EH (cell line): ENCODE measurements at places on chromosomes 6 and 20.

DNA sequence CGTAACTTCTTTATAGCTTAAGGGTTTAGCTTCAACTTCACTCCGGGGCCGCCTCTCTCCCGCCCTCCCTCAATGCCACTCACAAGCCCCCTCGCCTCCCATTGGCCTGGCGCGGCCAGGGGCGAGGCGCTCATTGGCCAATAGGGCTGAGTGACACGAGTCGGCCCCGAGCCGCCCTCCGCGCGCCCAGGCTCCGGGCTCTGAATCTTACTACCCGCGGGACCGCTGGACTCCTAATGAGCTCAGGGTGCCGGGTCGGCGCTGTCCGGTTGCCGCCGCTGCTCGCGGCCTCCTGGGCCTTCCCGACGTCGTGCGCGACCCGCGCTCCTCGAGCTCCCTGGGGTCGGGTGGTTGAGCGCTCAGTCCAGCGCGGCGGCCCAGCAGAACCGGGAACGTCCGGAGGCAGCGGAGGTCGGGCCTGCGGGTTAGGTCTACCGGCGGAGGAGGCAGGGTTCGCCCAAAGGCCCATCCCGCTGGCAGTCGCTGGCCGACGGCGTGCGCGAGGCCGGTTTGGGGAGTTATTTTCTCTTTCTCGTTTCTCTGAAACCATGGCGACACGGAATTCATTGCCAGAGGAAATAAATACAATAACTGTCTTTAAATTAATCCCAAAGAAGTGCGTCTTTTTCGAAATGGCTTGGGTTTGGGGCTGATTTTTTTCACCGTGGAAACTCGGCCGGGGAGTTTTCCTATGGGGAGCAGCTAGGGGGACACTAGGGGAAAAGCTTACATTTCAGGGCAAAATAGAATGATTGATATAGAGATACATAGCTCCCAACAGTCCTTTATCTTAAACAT lies at the start of gene SIM1:
Gene SIM1, minus strand, starts transcription at position 19 of the 798 bp plus-strand sequence. CDS start 1,453 bp downstream, outside the sequence.
- peak; percentile 98 for DNase-seq

- peak; percentile 81 for DNase-seq
These were observed 118.8 kb upstream of the ARID1B start for GRCh38 chr6:156658186-156658965.

DNA sequence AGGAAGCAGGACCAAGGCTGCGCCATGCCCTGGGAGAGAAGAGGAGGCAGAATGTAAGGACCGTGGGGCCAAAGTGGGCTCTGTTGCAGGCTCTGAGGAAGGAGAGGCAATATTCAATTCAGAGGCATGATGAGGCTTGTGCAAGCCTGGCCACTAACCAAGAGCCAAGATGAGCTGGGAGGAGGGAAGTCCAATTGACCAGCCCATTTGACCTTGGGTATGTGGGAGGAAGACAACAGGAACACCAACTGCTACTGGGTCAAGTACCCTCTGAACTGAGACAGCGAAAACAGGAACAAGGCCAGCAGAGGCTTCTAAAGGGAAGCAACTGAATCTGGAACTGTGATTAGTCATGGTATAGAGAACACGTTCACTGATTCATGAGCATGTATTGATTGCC lies 779.6 kb downstream of the MAFB start:
- no peak for DNase-seq

GRCh38 chr6:22883061-22883717 lies 313.8 kb downstream of the HDGFL1 start:
- DNase-seq: no peak

DNA sequence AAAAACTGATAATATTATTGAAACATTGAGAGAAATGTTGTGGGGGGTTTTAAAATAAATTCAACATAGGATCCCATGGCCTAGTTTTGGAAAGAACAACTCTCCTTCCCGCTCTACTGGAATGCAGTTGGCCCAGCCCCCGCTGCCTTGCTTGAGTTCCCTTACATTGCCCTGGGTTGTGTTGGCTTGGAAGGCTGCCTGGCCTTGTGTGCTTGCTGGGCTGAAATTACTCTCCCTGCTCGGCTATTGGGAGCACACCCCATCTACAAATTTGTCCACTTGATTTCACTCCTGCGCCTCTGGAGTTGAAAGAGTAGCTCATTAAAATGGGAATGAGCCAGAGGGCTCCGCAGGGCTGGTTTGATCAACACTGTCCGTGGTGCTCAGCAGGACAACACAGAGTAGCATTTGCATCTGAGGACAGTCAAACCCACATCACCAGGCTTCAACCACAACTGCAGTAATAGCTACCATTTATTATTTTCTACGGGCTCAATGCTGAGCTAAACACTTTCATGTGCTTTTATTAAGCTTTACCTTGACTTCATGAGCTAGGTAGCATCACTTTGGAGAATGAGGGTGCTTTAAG lies 35.2 kb downstream of the DOK5 start:
- no peak for DNase-seq

DNA sequence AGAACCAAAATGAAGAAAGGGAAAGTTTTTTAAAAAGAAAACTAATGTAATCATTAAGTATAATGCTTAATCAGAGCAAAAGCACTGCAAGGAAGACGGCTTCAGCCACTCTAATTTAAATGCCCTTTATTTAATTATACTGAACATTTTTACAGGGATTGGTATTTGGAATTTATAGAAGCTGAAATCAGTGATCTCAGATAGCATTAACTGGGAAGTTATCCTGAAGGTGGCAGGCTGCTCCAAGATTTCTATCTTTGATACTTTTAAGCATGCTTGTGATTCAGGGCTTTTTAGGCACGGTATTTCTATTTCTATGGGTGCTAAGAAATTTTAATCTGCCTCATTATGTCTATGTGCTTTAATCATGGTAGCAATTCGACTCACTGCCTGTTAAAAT lies 1.3 kb upstream of the NDUFAF4 start:
- peak; percentile 60 for DNase-seq

GRCh38 chr20:39758876-39759275 lies 796.7 kb downstream of the DHX35 start:
- no peak for DNase-seq

DNA sequence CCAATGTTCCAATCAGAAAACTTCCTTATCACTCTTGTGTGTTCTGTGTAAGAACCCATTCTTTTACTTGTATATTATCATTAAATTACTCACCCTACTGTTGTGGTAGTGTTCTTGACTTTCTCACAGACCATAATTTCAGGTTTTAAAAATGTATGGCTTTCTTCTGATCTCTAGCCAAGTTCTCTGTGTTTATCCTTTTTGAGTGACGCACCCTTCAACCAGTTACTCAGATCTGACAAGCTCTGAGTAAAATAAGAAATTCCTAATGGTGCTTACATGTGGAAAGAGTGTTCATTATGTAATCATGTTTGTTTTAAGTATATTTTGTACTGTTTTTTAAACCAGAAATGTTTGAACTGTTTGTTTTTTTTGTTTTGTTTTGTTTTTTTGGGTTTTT lies 11.0 kb downstream of the TBPL1 start:
- peak; percentile 89 for DNase-seq

DNA sequence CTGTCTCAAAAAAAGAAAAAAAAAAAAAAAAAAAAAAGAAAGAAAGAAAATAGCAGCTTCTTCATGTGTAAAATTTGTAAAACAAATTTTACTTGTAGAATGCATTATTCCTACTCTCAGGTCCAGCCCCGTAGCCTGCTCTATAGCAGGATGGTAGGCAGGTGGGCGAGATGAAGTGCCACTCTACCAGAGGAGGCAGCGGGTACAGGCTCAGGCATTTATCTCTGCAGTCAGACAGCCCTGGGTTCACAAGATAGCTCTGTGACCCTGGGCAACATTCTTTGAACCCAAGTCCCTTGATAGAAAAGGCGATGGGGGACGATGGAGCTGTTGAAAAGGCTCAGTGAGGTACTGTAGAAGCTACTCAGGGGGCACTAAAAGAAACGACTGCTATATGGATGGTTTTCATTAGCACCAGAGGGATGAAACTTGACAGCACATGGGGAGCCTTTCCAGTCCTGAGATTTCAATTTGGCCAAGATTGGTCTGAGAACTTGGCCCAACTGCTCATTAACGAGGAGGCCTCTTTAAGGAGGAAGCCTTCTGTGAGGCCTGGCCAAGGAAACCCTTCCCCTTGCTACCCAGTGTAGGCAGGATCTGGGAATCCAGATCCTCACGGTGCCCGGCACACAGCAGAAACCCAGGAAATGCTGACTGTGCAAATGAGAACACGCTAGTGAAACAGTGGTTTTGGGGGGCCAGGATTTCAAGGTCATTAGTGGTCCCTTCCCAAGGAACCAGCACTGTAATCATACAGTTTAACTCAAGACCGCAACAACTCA lies 63.1 kb downstream of the MYH7B start:
- DNase-seq: no peak

GRCh38 chr6:12356983-12357972 lies 67.1 kb downstream of the EDN1 start:
- peak; percentile 29 for DNase-seq

- DNase-seq: no peak
These were observed 358.5 kb downstream of the ZFAND3 start for GRCh38 chr6:38177882-38178583.

DNA sequence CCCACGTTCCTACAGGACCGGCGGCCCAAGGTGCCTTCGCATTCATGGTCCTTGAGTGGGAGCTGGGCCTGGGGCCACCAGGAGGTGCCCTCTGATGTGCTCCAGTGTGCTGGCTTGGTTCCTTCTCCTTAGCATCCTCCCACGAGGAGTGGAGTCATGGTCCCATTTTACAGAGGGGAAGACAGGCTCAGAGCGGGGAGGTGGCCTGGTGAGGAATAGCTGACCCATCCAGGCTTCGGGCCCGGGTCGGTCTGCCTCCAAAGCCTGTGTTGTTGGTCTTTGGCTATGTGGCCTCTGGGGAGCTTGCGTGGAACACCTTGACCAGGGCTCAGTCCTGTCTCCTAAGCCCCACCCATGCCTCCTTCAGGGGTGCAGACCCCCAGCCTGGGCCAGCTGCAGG lies 22.8 kb downstream of the RBM38 start:
- no peak for DNase-seq

DNA sequence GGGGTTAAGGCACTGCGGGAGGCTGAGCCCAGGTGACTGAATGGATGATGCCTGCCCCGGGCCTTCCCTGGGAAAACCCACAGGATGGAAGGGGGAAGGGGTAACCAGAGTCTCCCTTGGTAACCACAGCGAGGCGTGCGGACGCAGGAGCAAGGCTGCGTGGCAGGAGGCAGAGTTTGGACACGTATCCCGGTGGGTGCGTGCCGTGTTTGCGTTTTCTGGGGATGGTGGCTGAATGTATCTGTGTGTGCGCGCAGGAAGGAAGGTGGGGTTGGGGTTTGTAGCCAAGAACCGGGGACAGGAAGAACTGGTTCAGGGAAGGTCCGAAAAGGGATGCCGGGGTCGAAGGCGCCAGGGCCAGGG lies 1.8 kb downstream of the MDGA1 start:
- peak; percentile 49 for DNase-seq

DNA sequence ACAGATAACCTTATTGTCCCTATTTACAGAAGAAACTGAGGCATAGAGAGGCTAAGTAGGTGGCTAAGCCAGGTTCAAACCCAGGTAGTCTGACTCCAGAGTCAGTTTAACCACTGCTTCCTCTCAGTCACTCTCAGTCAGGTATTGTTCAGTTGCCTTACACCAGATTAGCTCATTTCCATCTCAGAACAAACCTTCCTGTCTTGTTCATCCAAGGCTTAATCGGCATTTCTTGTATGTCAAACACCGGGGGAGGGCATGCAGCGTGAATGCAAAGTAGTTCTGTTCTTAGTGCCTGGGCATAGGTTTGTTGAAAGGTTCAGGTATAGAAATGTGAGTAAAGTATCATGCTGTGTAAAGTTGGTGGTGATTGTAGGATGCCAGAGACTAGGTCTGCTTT lies 51.7 kb downstream of the CTNNBL1 start:
- DNase-seq: no peak

GRCh38 chr6:31666337-31666965 lies 571 bp downstream of the CSNK2B start:
- DNase-seq: peak; percentile 34

DNA sequence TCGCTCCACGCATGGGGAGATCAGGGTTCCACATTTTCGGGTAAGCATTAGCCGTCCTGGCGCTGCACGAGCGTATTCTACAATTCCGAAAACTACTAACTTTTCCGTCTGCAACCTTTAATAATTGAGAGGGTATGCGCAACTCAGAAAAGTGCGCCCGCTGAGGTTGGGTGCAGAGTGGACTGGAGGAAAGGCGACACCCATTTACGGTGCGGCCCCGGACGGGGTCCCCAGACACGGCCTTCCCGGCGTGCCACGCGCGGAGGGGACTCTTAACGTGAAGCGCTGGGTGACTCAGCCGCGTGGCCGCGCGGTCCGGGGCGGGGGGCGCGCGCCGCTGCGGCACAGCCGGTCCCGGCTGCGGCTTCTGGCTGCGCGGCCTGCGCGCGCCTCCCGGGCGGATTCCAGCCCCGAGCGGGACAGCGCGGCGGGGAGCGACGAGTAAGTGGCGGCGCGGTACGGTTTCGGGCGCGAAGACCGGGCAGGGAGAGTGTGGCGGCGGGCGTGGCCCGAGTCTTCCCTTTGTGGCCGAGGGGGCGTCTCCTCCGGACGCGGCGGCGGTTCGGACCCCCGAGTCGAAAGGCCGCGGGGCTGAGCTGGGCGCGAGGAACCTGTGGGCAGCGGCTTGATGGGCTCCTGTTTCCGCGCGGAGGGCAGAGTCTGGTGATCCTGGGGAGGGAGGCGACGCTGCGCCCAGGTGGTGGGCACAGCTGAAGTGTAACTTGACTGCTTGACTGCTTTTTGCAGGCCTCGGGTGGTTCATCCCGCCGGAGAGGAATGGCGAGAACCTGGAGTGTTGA lies at the start of the genes KCTD20 and PXT1:
Gene KCTD20, plus strand, starts transcription at position 330 of the 800 bp plus-strand sequence. CDS start 27,098 bp downstream, outside the sequence.
Gene PXT1, minus strand, starts transcription at position 184 of the 800 bp plus-strand sequence. CDS start 16,772 bp downstream, outside the sequence.
- DNase-seq: peak; percentile 87

DNA sequence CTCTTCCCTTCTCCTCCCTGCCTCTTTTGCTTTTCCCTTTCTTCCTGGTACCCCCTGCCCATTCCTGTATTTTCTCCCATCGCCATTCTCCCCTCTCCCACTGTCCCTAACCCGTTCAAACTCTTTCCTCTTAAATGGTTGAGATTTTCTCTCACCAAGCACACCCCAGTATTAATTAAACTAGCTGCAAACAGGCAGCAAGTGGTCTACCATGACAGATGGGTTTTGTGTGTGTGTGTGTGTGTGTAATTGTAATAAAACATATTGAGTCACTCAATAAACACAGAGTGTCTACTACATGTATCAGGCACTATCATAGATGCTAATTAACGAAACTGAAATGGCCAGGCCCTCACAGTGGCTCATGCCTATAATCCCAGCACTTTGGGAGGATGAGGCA lies 6.7 kb downstream of the RAET1E start:
- DNase-seq: no peak

- no peak for DNase-seq
These were observed 5.3 kb downstream of the PTK6 start for GRCh38 chr20:63531686-63532448.

- DNase-seq: peak; percentile 60
These were observed 121.6 kb downstream of the ADAT2 start for GRCh38 chr6:143328876-143329275.

- peak; percentile 33 for DNase-seq
These were observed 11.4 kb downstream of the COMMD7 start for GRCh38 chr20:32731882-32732266.

- peak; percentile 87 for DNase-seq
These were observed 869.9 kb downstream of the KIF16B start for GRCh38 chr20:15703171-15703911.

- no peak for DNase-seq
These were observed 815.7 kb downstream of the QKI start for GRCh38 chr6:164230259-164230658.

GRCh38 chr6:19444481-19444880 lies 392.7 kb upstream of the ID4 start:
- peak; percentile 40 for DNase-seq

- DNase-seq: no peak
These were observed 31.9 kb downstream of the COMMD7 start for GRCh38 chr20:32711346-32711745.

GRCh38 chr20:35458388-35458787 lies 3.0 kb downstream of the CEP250 start:
- DNase-seq: no peak

GRCh38 chr6:167420177-167420576 lies 95.3 kb downstream of the TTLL2 start:
- DNase-seq: no peak

- DNase-seq: no peak
These were observed 38.2 kb upstream of the FANCE start for GRCh38 chr6:35413911-35414310.
